Activated T-cell treated with anti-CD3 and anti-CD28 coated beads for 24 hours (primary cell): ENCODE measurements at places on chromosomes 3 and 15.

GRCh38 chr3:68483601-68484000 is 448.7 kb downstream of the TAFA4 start:
- no peak for DNase-seq

DNA sequence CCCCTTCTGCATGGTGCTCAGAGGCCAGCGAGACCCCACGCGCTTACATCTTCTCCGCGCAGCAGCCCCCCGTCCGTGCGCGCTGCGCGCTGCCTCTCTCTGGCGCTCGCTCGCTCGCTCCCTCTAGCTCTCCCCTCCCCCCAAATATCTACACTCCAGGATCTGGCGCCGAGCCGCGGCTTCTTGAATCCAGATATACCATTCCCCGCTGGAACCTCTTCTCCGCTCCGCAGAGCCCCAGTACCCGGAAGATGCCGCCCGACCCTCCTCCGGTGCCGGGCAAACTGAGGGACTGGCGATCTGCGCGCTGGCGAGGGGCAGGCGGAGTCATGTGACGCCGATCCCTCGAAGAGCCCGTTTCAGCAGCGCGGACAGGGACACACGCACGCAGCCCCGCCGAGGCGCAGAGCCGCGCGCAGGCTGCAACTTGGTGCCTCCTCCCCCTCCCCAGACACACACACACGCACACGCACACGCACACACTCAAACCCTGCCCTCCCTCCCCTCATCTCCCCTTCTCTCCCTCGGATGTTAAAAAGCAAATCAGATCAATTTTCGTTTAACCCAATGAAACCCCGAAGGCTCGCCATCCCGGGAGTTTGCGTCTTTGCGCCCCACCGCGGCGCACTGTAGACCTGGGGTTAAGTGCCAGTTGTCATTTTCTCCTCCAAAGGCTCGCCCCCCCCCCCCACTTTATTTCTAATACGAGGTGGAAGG is at the start of gene RASGRF1:
TSS of gene RASGRF1 (minus strand) at position 294 of the 717 bp plus-strand sequence. CDS start at position 12, 282 bp downstream.
- DNase-seq = no peak

- DNase-seq = no peak
These were observed 978.8 kb downstream of the NAALADL2 start for GRCh38 chr3:175837962-175838361.

DNA sequence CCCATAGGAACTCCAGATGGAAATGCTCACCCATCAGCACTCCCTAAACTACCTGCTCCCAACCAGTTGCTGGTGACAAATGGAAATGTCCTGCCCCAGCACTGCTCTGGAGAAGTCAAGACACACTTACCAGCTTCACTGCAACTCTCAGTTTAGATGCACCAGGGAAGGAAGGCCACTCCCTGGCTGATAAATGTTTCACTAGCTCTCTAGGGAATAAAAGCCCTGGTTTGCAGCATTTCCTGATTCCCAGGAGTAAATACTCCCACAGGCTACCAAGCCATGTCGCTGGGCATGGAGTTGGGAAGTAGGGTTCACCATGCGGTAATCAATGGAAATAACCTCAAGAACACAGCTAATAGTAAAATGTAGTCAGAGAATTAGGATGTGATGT is 112.0 kb upstream of the NEO1 start:
- DNase-seq = no peak
